CD4-positive, alpha-beta T cell treated with Interleukin-17A for 1 hour (primary cell): ENCODE measurements at places on chromosomes 7 and 10.

DNA sequence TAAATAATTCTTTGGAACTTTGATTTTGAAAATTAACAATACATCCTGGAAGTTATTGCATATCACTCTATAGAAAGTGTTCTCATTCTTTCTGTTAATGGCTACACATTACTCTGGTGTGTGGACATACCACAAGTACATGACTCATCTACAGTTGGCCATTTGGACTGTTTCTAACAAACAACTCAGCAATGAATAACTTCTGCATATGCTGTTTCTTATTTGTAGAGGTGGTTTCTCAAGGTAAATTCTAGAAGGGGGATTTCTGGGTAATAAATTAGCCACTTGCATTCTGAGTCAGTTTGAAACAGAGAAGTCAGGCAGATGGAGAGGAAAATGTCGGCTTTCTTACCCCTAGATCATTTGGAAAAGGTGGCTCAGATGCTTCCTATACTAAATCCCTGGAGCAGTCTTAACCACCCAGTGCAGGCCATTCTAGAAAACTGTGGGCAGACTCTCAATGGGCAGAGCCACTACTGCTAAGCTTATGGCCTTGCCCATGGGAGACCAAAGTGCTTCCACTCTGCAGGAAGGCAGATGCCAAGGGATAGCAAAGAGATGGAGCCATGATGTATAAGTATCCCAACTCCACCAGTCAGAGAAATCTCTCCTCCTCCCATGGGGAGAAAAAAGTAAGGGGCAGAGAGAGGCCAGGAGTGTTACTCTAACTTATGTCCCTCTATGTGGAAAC is 194.0 kb upstream of the PLPP4 start:
- no peak for DNase-seq

GRCh38 chr7:47046949-47047348 is 535.0 kb downstream of the TNS3 start:
- no peak for DNase-seq

DNA sequence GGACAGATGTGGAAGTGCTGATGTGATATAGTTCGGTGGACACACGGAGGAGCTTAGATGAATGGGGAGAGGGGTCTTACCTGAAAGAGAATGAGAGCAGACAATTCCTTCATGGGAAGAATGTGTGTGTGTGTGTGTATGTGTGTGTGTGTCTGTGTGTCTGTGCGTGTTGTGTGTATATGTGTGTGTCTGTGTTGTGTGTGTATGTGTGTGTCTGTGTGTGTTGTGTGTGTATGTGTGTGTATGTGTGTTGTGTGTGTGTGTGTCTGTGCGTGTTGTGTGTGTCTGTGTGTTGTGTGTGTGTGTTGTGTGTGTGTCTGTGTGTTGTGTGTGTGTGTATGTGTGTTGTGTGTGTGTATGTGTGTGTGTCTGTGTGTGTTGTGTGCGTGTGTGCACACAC is 104.2 kb downstream of the FAM204A start:
- DNase-seq = no peak

GRCh38 chr7:35316549-35316948 is 62.6 kb upstream of the TBX20 start:
- no peak for DNase-seq

GRCh38 chr7:42133321-42133720 is 103.7 kb downstream of the GLI3 start:
- no peak for DNase-seq

DNA sequence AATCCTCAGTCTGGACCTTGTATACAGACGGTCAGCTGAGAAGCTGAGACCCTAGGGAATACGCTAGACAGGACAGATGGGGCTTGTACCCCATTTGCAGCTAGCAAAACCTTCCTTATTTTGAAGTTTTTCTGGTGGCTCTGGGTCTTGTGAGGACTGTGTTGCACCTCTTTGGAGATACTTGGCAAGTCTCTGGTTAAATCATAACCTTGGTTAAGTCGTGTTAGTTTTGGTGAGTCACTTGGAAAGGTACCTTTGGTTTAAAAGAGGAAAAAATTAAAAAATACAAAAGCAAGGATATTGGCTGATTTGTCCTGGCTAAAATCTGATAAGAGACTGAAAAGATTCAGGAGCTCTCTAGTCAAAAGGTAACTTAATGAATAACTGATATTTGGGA is 140.6 kb downstream of the COBL start:
- DNase-seq = no peak

DNA sequence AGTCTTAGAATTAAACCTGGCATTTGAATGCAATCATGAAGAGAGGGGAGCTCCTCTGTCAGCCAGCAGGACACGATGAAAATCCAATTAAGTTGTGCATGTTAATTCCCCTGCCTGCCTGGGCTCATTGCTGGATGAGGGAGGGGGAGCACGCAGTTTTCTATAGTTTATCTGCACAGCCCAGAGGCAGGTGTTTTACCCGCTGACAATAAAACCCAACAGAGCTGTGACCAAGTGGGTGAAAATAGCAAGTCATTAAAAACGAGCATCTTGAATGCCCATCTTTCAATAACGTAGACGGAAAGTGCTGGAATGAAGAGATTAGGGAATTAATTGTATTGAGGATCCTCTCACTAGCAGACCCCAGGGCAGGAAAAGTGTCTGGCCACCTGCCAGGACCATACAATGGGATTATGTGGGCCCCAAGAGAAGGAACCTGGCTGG is 100.1 kb upstream of the FAM20C start:
- no peak for DNase-seq

- DNase-seq = no peak
These were observed 144.5 kb upstream of the PTN start for GRCh38 chr7:137488038-137488437.

DNA sequence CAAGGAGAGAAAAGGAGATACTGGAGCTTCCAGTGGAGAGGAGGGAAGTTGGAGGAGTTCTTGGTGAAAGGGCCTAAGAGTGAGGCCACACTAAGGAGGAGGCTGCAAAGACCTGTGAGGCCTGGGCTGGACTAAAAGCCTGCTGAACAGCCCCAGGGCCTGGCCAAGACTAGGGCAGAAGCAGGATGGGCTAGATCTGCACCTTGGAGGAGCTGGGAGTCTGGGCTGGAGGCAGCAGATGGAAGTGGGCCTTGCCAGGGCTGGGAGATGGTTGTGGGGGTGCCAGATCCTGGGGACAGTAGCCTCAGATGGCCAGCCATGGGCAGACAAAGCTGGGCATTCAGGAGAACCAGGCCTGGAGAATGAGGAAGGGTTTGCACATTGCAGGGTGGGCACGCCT is 6.5 kb upstream of the PURB start:
- DNase-seq = no peak

GRCh38 chr10:6542999-6543430 is 37.1 kb downstream of the PRKCQ start:
- DNase-seq = peak; percentile 72

GRCh38 chr7:31092606-31093005 is 40.5 kb downstream of the ADCYAP1R1 start:
- DNase-seq = no peak

DNA sequence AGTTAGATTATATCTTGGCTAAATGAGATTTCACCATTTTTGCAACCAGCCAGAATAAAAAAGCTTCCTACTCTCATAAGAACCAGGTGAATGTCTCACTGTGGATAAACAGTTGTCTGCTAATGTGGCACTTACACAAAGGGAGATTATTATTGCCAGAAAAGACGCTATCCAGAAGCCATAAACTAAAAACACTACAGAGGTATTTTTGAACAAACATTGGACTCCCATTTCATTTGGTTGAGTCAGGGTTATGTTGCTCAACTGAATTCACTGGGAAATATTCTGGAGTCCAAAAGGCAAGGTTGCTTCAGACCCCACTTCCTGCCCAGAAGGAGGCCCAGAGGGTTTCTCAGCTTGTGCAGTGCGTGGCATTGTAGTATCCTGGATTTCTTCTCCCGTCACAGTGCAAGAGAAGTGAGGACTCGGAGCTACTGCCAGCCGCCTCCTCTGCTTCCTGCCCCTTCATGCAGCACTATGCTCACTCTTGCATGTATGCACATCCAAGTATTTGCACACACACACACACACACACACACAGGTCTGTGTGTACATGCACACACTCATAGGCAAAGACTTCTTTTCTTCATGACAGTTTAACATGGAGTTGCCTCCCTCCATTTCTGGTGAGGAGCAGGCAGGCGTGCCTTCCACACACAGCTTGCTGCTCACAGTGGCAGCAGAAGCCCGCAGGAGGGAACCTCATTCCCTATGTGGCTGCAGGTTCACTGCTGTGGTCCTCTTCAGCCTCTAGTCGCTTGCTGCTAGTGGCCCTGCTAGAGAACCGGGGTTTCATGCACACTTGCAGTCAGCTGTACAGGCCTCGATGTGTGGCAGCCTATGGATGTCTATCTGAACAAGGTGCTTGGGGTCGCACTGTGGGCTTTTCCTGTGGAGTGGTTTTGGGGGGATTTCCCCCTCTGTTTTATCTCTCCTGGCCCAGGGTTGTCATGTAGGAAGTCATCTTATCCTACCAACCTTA is 10.1 kb downstream of the DENND10 start:
- no peak for DNase-seq

DNA sequence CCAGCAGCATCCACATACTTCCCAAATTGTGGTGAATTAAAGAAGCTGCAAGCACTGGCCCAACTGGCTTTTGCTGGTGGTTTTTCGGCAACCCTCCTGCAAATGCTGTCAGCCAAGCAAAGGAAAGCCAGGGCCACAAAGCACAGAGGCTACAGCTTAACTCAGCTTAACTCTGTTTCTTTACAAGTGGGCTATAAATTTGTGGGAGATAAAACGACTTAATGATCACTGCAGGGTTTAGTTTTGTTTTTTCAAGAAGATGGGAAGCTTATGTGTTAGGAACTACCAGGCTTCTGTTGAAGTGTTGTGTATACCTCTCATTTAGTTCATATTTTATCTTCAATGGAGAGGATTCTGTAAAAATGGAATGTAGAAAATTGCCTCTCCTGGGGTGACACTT is 110.6 kb downstream of the TACC2 start:
- DNase-seq = no peak

DNA sequence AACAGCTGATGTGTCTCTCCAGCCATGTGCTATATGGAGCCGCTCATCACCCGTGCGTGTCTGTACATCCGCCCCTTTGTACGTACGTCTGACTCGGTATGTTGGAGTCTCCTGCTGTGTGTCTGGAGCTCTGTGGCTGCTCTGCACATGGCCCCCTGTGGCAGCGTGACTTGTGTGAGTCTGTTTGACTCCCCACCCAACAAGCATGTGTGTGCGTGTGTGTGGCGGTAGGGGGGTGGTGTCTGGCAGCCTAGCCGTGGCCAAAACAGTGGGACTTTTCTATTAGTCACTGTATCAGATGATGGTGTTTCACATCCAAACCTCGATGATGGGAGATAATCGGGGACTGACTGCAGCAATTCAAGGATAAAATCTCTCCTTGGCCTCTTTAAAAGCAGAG is 94.1 kb downstream of the COL13A1 start:
- DNase-seq = no peak

DNA sequence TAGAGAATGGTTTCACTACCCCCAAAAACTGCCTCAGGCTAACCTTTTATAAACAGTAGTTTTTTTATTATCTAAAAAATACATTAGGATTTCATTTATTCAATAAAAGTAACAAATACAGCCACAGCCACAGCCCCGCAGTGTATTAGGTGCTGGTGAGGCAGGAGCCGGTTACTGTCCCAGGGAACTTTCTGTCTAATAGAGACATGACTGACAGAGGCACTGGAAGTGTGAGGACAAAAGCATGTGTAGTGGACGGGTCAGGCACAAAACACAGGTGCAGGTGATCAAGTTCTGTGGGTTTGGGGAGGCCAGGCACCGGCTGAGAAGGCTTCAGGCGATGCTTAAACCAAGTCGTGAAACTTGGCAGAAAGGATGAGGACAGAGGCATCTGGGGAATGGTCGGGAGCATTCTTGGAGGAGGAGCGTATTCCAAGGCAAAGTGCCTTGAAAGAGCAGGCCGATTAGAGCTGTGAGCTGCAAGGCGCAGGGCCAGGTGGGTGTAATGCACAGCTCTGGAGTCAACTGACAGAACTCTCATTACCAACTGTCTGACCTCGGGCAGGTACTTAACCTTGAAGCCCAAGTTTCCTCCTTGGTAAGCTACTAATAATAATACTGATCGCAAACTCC is 138.2 kb downstream of the USP6NL start:
- DNase-seq = no peak

GRCh38 chr10:132443605-132443982 is 46.6 kb downstream of the PWWP2B start:
- DNase-seq = peak; percentile 80

DNA sequence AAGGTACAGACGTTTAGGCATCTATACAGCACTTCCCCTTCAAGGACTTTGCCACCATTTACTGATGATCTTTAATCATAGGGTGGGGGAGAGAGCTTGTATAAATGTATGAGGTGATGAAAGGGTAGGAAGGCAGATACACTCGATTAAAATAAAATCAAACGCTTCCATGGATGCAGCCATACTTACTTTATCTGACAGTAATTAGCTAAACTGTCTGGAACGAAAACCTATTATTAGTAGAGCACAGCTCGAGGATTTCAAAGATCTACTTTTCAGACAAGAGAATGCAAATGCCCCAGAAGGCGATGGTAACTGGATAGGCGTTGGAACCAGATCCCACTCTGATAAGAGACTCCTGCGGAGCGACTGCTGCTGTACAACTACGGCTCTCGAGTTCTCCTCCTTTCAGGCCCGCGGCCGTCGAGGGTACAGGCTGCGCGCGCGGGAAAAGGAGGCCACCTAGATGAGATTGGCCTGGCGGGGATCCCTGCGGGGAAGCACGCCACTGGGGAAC is 3.1 kb upstream of the NKX2-3 start:
- DNase-seq = no peak

GRCh38 chr10:10797513-10797912 is 220.2 kb upstream of the CELF2 start:
- no peak for DNase-seq

DNA sequence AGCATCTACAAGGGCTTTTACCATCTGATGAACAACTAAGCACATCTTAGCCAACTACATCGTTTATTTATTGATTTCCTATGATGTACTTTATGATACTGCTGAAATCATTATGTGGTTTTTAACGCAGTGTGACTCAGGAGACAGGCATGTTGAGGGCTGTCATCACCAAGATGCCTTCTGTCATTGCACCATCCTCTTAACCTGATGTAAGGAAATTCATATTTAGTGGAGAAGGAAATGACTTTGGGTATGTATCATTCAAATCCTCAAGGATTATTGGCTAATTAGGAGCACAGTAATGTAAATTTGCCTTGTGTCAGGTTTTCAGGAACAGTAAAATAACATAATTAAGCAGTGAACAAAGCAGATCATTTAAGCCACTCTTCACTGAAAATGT is 138.5 kb upstream of the MGMT start:
- no peak for DNase-seq

DNA sequence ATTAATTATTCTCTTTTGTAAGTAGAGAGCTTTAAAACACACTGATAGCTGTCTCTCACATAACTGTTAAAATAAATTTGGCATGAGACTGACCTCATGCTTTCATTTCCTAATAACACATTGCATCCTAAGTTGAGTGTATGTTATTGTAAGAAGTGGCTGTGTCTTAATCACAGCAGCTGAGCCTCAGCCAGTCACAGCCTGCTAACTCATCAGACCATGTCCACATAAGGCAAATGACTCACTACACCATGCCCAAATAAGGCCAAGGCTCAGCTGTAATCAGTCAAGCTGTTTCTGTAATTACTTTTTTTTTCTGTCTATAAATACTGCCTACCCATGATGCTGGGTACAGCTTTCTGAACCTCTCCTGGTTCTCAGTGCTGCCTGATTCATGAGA is 860.9 kb downstream of the XPNPEP1 start:
- DNase-seq = no peak

- DNase-seq = no peak
These were observed 87.0 kb downstream of the RAPGEF5 start for GRCh38 chr7:22269963-22270362.

GRCh38 chr10:69959911-69960310 is 92.7 kb upstream of the MACROH2A2 start:
- DNase-seq = no peak

- DNase-seq = no peak
These were observed 437.1 kb upstream of the NPVF start for GRCh38 chr7:25665374-25665773.
